SW 1271 (cell line): ENCODE measurements at places on chromosomes 4 and X.

- DNase-seq, result no peak
Observed at GRCh38 chr4:29113960-29114359, 1606.2 kb upstream of the PCDH7 start.

- no peak for DNase-seq
Observed at GRCh38 chr4:108384544-108384943, 215.8 kb upstream of the LEF1 start.

DNA sequence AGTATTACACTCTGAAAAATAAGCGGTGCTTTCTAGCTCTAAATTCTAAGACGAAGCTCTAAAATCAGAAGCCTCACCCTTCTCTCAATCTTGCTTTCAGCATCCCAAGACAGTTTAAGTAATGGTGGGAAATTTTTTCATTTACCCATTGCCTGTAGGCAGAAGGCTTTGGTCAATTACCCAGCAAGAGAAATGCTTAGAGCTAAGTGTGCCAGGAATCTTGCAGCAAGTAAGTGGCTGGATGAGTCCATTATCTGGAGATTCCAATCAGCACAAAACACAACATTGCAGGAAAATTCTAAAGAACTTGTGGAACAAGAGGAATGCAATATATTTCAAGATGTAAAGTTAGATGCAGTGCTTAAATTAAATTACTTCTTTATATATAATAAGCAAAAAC is 28.4 kb downstream of the USP26 start:
- DNase-seq, result no peak

DNA sequence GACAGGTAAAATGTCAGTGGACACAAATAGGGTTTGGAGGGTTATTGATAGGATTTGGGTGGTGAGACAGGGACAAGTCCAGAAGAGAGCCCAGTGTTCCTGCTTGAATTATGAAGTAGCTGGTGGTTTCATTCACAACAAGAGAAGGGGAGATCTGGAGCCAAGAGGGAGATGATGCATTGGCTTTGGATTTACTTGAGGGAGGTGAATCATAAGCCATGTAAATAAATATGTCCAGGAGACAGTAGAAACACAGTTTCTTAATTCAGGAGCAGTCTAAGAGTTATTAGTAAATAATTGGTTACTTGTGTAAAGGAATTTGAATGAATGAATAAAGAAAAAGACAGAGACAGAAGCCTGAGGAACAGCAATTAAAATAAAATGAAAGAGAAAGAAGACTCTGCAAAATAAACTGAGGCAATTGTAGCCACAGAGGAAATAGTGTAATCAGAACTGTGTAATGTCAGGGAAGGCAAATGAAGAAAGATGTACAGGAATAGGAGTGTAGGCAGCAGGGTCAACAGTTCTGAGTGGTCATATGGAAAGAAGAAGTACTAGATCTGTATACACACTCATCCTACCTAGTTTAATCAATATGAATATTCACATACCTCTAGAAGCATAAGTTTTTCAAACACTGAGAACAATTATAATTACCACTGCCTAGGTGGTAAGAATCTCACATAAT is 50.2 kb upstream of the CXCL8 start:
- DNase-seq, result no peak

DNA sequence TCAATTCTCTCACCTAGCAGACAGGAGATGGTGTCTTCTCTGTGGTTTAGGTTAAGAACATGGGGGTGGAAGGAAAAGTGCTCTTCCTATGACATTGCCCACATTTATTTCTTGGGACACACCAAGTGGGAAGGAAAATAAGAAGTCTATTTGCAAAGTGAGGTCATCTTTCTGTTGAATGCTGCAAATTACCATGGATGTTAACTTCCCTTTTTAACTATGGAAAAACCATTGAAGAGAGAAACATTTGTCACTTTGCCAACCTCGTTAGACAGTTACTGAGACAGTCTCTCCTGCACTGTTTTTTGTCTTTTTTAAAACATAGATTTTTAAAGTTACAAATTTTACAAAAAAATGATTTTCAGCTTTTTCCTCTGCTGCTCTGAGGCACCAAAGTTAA is 72.8 kb upstream of the BEND4 start:
- DNase-seq, result no peak

DNA sequence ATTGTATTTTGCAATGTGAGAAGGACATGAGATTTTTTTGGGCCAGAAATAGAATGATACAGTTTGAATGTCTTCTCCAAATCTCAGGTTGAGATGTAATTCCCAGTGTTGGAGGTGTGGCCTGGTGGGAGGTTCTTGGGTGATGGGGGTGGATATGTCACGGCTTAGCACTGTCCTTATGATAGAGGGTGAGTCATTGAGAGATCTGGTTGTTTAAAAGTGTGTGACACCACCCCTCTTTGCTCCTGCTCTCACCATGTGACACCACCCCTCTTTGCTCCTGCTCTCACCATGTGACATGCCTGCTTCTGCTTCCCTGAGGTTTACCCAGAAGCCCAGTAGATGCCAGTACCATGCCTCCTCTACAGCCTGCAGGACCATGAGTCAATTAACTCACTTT is 1226.9 kb downstream of the PCDH7 start:
- no peak for DNase-seq

GRCh38 chrX:153870288-153870690 is 15.7 kb downstream of the L1CAM start:
- no peak for DNase-seq

- DNase-seq, result no peak
Observed at GRCh38 chr4:165308606-165309005, 18.9 kb upstream of the MSMO1 start.

- DNase-seq, result no peak
Observed at GRCh38 chrX:136112286-136112685, 35.0 kb upstream of the FHL1 start.

- no peak for DNase-seq
Observed at GRCh38 chr4:25937801-25938200, 23.8 kb downstream of the SMIM20 start.
